Stimulated activated CD8-positive, alpha-beta memory T cell treated with anti-CD3 and anti-CD28 coated beads, Interleukin-4, amount 100 ng/mL, for 1 hour (primary cell): ENCODE measurements at places on chromosomes 4 and X.

GRCh38 chrX:138885886-138886285 lies 174.4 kb upstream of the FGF13 start:
- DNase-seq, result no peak

- DNase-seq, result no peak
These were observed 33.3 kb upstream of the ETNPPL start for GRCh38 chr4:108796173-108796572.

GRCh38 chr4:22442956-22443355 lies 72.9 kb downstream of the ADGRA3 start:
- DNase-seq, result no peak

DNA sequence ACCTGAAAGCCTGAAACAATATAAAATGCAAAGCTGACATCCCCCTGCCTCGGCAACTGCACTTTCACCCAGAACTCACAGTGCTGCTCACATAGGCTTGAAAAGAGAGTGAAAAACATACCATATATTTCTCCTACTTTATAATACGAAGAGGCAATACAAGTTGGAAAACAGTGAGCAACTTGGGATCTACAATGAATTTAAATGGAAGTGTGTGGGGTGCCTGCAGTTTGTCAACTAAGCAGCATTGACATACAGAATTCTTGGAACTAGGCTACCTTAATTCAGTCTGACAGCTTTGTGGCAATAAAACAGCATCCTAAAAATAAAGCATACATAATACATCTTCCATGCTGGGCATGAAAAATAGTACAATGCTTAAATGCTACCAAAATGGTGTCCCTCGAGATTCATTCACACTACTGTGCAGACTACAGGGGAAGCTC lies 8.0 kb downstream of the GASK1B start:
- DNase-seq, result no peak

GRCh38 chr4:114673306-114673705 lies 74.7 kb downstream of the UGT8 start:
- no peak for DNase-seq

- no peak for DNase-seq
These were observed 21.4 kb downstream of the PLAC8 start for GRCh38 chr4:83093060-83093640.

DNA sequence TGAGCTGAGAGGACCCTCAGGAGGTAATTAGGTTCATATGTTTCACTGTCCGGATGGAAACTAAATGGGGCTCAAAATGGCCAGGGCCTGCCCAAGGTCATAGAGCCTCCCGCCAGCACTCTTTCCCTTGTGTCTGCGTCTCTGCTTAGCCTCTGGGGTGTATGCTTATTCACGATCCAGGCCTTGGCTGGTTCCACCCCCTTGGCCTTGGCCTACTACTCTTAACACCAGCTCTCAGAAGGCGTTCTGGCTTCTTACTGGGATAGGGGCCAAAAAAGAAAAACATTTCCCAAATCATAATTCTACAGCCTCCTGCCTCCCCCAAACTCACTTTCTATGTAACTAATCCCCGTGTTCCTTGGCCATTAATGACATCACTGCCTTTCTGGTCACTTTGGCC lies 68.8 kb downstream of the RTL5 start:
- no peak for DNase-seq

DNA sequence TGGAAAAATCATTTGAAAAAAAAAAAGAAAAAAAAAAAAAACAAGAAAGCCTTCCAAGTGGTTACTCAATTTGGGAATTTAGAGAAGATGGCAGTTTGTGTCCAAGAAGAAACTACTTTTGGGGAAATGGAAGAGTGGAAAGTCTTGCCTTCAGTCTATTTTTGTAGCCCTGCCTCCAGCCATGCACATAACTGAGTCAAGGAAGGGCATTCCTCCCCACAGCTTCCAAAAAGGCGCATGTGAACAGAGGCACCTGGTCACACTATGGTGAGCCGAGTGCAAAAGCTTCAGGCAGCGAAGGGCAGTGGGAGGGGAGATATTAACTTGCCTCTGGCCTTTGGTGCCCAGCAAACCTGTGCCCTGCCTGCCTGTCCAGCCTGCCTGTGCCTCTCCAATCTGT lies 163.7 kb downstream of the SMIM20 start:
- DNase-seq, result no peak

DNA sequence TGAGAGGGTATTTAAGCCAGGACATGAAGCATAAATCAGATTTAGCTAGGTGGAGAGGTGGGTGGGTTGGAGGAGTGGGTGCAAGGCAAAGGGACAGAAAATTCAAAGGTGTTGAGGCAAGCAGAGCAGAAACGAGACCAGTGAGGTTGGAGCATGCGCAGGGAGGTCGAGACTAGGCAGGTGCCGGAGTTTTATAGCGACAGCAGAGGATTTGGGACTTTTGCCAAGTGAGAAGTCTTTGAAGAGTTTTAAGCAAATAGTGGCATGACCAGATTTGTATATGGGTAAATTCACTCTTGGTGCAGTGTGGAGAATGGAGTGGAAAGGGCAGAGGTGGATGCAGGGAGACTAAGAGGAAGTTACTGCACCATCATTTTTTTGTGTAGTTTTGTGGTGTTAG lies 107.0 kb upstream of the TLR2 start:
- DNase-seq, result no peak

GRCh38 chr4:113012786-113013185 lies 36.7 kb upstream of the ANK2 start:
- DNase-seq, result no peak

DNA sequence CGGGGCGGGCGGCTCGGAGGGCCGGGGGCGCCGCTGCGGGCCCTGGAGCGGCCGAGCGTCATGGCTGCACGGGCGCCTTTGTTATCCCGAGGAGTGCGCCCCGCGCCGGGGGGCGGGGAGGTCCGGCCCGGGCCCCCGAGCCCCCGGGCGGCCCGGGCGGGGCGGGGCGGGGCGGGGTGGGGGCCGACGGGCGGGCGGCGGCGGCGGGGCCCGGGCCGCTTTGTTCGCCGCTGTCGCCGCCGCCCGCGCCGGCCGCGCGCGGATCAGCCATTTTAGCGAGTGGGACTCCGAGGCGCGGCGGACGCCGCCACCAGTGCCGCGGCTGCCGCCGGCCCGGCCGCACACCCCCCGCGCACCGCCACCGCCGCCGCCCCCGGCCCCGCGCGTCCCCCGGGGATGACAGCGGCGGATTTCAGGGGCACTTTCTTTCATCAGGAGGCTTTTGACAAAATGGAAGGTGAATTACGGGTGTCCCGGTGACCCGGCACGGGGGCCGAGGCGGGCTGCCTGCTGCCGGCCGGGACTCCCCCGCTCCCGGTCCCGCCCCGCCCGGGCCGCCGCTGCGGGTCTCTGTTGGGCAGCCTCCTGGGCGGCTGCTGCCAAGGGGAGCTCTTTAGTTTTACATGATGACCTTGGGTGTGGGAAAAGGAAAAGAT lies 1.2 kb downstream of the HMGB3 start:
- no peak for DNase-seq

- DNase-seq, result no peak
These were observed 81.7 kb downstream of the RELL1 start for GRCh38 chr4:37604461-37604860.

- DNase-seq, result no peak
These were observed 55.9 kb downstream of the AMOT start for GRCh38 chrX:112784692-112785091.

DNA sequence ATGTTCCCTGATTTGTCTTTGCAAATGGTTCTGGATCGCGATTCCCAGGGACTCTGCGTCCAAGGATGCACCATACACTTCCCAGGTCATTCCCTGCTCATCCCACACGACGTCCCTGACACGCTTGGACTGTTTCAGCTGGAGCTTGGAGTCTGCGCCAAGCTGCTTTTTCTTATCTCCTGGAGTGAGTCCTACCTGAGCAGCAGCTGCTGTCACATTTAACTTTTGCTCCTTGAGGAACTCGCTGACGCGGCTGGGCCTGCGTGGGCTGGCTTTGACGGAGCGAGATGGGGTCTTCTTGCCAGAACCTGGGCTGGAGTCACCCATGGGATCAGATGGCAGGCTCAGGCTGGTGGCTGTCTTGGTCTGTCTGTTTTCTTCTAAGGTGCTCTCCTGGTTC lies 59.6 kb downstream of the GPRIN3 start:
- DNase-seq, result no peak

GRCh38 chr4:42488554-42488953 lies 91.3 kb downstream of the SHISA3 start:
- DNase-seq, result no peak

GRCh38 chrX:93673869-93674271 lies at the start of gene FAM133A:
FAM133A (plus strand) TSS chrX:93674206; CDS start chrX:93709420, 35,214 bp downstream.
- DNase-seq, result no peak

DNA sequence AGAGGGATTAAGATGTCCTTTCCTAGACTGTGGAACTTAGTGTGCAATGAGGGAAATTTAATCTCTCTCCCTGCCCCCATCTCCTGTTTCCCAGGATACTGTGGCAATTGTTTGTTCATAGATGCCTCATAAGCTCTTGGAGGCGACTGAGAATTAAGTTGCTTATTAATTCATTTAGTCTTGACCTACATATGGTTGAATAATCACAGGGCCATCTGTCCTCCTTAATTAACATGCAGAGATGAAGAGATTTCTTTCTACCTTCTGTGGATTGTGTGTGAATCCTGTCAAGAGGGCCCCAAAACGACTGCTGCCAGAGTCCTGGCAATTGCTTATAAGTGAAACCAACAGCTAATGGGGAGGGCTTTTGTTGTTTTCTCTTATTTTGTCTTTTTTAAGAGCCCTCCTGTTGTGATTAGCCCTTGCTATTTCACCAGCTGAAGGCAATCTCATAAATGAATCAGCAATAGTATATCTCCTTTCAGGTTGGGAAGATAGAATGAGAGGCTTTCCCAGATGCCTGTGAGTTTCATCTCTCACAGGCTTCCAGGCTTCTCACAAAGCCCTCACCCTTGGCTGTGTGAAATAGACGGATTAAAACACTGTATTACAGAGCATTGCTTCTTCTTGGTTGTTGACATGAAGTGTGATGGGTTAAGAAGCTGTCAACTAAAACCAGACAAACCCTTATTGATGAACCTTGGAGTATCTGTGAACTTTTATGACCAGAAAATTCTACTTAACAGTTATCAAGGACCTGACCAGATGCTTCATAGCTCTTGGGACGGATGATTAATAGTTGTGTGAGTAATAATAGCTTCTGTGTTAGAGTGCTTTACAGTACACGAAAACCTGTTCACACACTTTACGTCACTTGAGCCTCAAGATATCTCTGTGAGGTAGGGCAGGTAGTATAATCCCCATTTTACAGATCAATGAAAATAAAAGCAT lies 58.5 kb downstream of the PGRMC2 start:
- no peak for DNase-seq

- DNase-seq, result no peak
These were observed 3.5 kb upstream of the ARHGEF6 start for GRCh38 chrX:136784231-136784630.

- no peak for DNase-seq
These were observed 14.3 kb downstream of the DCAF8L1 start for GRCh38 chrX:27966955-27967354.

DNA sequence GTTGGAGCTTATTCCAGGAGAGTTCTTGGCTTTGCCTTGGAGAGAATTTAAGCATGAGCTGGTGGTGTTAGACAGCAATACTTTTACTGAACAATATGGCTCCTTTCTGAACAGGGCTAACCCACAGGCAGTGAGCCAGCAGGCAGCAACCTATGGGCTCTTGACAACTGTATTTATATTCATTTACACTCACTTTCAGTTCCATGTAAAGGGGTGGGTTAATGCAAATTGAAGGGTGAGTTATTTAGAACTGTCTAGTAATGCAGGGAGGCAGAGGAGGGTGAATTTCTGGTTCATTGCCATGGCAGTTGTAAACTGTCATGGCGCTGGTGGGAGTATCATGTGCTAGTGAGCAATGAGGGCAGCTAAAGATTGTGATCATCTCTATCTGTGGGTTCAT lies 15.7 kb downstream of the FOXR2 start:
- DNase-seq, result no peak

DNA sequence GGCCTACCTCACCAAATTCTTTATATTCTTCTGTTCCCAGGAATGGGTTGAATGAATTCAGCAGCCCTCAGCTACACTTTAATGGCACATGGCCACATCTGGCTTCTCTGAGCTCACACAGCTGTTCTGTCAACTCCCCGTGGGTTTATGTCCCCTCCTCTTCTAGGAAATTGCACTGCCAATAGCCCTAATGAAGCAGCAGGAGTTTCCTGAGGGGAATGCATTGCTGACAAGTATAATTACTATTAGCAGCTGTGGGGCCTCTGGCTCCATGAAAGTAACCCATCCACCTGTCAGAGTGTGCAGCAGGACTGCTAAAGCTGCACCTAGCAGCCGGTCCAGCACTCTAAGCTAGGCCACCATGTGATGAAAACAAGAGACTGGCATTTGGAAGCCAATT lies 50.3 kb downstream of the FTHL17 start:
- DNase-seq, result no peak

GRCh38 chrX:8390771-8391170 lies 73.9 kb upstream of the VCX3B start:
- DNase-seq, result no peak

GRCh38 chr4:40838742-40839141 lies 89.0 kb downstream of the NSUN7 start:
- DNase-seq, result no peak

DNA sequence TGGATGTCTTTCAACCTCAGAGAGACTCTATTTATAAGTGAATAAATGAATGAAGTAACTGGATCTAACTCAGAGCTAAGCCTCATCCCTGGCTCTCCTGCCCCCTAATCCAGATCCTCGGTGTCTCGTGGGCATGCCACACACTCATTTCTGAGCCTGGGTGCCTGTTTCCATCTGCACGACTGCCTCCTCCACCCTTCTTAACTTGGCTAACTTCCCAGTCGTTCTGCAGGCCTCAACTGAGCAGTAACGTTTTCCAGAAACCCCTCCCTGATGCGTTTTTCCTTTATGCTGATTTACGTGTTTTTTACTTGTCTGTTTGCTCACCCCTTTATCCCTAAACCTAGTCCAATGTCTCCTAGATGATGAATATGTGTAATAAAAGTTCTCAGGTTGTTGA lies 186.9 kb upstream of the HS3ST1 start:
- DNase-seq, result no peak

GRCh38 chr4:151540728-151541388 lies 131.9 kb downstream of the FHIP1A start:
- DNase-seq, result no peak

DNA sequence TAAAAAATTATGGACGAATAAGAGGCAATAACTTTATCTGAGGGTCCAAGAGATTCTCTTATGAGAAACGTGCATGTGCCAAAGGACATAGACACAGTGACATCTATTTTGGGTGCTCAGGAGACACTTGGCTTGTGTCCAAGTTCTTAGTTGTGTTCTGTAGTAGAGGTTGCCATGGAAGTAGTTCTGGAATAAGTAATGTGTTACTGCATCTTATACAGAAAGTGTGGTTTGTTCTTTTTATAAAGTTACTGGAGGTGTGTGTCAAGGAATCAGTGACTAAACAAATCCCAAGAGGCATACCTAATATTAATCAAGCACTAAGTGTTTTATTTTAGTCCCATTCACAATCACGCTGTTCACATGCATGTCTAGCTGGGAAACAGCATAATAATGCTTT lies 305.7 kb downstream of the ARHGAP24 start:
- no peak for DNase-seq

- no peak for DNase-seq
These were observed 586 bp downstream of the HERC5 start for GRCh38 chr4:88457307-88458103.

DNA sequence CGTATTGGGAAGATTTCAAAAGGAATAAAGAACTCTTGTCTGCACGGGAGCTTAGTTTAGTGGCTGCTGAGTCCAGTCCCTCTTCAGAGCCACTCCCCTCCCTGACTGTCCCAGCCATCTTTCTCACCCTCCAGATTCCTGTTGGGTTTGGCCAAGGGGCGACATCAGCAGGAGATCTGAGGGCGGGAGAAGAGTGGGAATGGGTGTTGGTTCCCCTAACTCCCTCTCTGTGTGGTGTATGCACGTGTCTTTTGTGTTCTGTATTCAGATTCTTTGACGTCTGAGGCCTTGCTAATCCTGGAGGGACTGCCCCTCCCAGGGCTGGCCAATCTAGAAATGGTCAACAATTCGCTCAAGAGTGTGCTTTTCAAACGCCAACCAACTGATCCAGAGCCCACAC lies 37.4 kb downstream of the CYTL1 start:
- no peak for DNase-seq
